ENCODE measurements at places on chromosomes 16 and 17.

DNA sequence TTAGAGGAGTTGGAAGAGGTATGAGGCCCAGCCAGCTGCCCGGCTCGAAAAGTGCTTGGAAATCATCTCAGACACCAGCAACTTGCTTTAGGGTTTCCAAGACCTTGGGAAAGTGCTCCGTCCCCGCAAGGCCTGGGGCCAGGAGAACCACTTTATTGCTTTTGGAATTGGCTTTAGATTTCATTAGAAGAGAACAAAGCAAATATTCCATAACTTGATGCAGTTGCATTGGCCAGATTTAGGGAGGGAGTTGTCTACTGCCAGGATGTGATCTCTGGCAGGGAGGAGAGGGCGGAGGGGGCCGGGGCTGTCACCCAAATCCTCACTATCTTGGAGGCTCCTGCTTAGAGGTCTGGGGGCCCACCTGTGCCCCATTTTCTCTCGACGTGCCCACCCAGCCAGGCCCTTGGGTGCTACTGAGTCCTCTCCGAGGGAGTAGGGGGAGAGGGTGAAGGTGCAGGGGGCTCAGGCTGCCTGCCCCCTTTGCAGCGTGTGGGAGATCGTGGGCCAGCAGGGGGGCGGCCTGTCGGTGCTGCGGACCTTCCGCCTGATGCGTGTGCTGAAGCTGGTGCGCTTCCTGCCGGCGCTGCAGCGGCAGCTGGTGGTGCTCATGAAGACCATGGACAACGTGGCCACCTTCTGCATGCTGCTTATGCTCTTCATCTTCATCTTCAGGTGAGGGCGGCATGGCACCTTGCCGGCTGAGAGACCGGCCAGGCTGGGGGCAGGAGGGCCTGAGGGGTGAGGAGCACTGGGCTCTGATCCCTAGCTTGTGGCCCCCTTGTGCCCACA, 30.6 kb downstream of the CACNA1G start:
- DNase-seq, result no peak

- no peak for DNase-seq
Observed at GRCh38 chr17:42684929-42685556, 2.7 kb downstream of the CNTNAP1 start.

- DNase-seq, result no peak
Observed at GRCh38 chr17:72222661-72223380, 102.0 kb downstream of the SOX9 start.

GRCh38 chr17:64153565-64154312, 23.8 kb upstream of the ERN1 start:
- no peak for DNase-seq

- no peak for DNase-seq
Observed at GRCh38 chr17:39224778-39225307, 902 bp downstream of the STAC2 start.

DNA sequence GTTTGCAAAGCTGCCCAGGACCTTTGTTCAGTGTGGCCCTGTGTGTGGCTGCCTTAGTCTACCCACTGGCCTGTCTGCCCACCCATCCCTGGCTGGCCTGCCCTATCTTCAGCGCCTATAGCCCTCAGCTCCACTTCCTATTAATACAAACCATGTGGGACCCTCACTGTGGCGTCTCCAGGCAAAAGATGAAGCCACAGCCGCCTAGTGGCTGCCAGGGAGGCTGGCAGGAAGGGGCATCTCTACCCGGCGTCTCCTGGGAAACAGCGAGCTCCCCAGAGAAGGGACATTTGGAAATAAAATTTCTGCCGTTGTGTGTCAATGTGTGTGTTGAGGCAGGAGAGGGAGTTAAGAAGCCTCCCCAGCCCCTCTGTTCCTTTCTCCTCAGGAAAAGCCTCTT, 31.5 kb downstream of the NEUROD2 start:
- DNase-seq, result no peak

DNA sequence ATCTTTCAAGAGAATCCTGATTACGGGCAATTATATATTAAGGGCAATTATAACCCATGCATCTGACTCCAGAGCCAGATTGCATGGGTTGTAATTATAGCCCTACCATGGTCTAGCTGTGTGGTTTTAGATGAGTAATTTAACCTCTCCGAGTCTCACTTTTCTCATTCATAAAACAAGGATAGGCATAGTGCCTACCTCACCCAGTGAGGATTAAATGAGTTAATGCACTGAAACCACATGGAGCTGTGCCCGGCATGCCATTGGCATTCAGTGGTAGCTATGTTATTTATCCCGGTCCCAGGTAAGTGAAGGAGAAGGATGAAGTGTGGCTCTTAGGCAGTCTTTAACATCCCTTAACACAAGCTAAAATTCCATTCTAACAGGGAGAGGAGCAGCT, 6.3 kb downstream of the SNX20 start:
- DNase-seq, result no peak

DNA sequence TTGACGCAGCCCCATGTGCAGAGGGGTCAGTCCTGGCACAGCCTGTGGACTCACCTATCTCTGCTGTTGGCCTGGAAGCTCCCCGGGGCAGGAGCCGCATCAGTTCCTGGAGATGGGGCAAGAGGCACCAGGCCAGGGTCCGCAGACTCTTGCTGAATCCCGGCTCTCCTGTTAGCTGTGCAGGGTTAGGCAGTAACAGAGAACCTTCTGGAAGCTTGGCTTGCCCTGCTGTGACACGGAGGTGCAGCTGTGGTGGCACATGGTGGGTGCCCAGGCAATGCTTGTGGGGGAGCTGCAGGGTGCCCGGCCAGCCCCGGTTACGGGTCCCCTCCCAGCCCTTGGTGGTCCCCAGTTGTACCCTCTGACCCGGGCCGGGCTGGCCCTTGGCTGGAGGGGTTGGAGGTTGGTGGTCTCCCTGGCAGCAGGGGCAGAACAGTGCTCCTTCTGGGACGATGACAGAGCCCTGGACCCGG, 26.0 kb upstream of the ZNF469 start:
- DNase-seq, result no peak

DNA sequence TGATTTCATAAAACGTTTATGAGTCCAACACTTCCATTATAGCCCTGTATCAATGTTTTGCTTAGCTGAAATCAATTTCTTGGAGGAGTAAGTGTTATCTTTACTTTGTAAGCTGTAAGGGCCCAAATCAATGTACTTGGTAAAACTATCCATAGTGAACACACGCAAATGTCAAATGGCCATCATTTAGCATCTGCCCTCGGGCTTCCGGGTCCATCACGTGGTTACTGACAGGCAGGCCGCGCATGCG, 687 bp upstream of the NARF start:
- no peak for DNase-seq

DNA sequence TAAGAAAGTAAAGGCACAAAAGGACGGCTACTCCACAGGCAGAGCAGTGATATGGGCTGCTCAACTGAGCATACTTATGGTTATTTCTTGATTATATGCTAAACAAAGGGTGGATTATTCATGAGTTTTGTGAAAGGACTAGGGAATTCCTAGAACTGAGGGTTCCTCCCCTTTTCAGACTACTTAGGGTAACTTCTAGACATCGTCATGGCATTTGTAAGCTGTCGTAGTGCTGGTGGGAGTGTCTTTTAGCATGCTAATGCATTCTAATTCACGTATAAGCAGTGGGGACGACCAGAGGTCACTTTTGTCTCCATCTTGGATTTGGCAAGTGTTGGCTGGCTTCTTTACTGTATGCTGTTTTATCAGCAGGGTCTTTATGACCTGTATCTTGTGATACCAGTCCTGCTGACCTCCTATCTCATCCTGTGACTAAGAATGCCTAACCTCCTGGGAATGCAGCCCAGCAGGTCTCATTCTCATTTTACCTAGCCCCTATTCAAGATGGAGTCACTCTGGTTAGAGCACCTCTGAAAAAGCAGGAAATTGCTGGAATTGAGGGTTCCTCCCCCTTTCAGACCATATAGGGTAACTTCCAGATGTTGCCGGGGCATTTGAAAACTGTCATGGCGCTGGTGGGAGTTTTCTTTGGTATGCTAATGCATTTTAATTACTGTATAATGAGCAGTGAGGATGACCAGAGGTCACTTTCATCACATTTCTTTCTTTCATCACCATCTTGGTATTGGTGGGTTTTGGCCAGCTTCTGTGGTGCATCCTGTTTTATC, 388.5 kb downstream of the XYLT1 start:
- DNase-seq, result no peak

DNA sequence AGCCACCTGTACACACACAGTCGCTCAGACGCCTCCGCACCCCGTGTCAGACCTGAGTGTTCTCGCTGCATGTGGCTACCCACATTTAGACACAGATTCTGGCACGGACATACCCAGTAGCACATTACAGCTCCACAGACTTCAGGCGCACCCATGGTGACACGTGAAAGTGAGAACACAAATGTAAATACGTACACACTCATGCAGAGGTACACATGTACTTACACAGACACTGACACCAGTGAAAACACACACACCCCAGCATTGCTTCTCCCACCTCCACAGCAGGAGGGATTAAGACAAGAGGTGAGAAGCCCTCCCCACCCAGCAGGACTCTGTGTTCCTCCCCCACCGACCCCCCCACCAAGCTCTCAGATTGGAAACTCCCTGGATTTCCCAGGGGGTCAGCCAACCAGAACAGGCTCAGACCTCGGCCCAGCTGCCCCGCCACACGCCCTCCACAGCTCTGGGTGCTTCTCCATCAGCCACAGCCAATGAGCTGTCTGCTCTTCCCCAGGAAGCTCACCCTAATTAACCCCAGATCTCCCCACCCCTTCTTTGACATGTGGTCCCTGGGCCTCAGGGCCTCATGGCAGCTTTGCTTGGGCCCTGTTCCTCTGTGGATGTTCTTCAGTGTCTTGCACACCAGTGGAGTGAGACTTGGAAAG, 5.3 kb upstream of the FOXN1 start:
- no peak for DNase-seq

- no peak for DNase-seq
Observed at GRCh38 chr17:17510456-17511292, 14.5 kb upstream of the RASD1 start.

- no peak for DNase-seq
Observed at GRCh38 chr16:89473136-89473712, 17.1 kb downstream of the ANKRD11 start.

GRCh38 chr17:7356756-7357155, 1.8 kb downstream of the TMEM95 start:
- DNase-seq, result no peak

DNA sequence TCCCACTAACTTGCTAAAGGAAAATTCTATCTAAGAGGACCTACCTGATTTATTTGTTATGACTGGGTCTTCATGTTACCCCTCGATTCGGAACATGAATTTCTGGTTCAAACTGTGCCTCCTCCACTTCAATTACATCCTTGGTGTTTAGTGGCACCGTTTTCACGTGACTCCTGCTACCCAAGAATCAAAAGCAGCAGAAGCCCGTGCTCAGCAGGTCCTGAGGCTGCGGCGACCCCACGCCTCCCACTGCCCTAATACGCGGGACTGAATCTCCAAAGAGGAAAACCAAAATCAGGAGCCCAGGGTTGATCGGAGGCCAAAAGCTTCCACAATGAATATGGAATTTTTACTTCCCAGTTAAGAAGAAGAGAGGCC, 94.0 kb upstream of the METRNL start:
- no peak for DNase-seq

GRCh38 chr17:4074831-4075495, 67.9 kb downstream of the ZZEF1 start:
- DNase-seq, result peak; percentile 58

- no peak for DNase-seq
Observed at GRCh38 chr17:82938486-82938872, 98.7 kb upstream of the ZNF750 start.

DNA sequence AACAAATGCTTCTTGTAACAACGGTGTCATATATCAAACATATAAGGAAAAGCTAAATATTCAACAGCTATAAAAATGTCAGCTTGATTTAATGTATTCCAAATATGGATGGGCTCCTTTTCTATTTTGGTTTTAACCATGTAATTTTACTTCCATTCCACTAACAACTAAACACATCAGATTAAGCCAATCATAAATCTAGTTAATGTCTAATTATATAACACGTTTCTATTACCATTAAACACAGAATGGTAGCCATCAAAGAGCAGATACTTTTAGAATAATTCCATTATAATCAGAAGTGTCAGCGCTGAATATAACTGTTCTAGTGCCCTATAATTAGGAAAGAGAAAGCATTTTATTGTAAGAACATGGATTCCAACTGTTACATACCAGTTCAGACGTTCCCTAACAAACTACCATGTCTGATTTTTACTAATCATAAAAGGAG, 10.0 kb downstream of the CMC2 start:
- no peak for DNase-seq

GRCh38 chr17:66114609-66115008, 77.3 kb downstream of the CEP112 start:
- no peak for DNase-seq

DNA sequence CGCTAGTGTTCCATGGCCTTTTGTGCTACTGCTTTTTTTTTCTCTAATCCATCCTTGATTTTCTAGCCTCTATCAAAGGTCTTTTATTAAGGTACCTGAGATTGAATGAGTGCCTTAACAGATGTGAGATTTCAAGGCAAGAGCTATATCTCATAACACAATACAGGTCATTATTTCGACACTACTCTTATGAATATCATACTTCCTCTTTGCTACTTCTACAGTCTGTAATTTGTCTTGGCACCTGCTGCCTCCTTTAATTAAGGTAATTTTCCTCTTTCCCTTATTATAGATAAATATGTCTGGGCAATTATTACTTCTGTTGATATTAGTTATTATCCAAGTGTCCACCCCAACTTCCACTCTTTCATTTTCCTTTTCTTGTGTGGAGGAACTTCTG, 5.3 kb downstream of the KRT28 start:
- DNase-seq, result peak; percentile 14

- DNase-seq, result no peak
Observed at GRCh38 chr16:6496996-6497395, 835.6 kb upstream of the RBFOX1 start.

DNA sequence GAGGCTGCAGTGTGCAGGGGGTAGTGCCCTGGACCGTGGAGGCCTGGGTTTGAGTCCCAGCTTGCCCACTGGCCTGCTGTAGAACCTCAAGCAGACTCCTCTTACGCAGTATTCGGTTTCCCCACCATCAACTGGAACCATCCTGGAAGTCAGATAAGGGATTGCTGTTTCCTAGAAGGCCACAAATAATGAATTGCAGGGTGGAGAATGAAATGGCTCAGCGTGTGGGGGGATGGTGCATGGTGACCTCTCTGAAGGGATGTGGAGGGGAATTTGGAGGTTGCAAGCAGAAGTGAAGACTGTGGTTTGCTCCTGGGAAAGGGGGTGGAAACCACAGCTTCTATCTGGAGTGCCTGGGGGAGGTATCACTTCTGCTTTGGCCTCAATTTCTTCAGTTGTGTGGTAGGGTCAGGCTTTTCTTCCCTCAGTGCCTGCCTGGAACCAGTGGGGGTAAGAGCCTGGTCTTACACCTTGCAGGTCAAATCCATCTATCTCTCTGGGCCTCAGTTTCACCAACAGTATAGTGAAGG, 1.7 kb downstream of the ADGRG5 start:
- no peak for DNase-seq

GRCh38 chr17:76840443-76840767, 27.8 kb upstream of the MGAT5B start:
- DNase-seq, result peak; percentile 19

- no peak for DNase-seq
Observed at GRCh38 chr17:45269912-45270311, 8.0 kb upstream of the SPATA32 start.

Measured in NCI-H146 (cell line).